ENCODE measurements at places on chromosomes 7 and 10. TPM values are rescaled to one million over a fixed set of nuclear protein-coding genes. Genes with fewer than 3 reads are reported as not detected.

C1QL3 gene
- not detected for total RNA-seq

ZFAND2A gene
- total RNA-seq, result 5.6 TPM

ABCB1 gene
- 5.5 TPM for total RNA-seq

CYP2C19 gene
- not detected for total RNA-seq

MINPP1 gene
- 14.3 TPM for total RNA-seq

SPDYE2 gene
- not detected for total RNA-seq

PCGF5 gene
- total RNA-seq, result 39.8 TPM

DNA sequence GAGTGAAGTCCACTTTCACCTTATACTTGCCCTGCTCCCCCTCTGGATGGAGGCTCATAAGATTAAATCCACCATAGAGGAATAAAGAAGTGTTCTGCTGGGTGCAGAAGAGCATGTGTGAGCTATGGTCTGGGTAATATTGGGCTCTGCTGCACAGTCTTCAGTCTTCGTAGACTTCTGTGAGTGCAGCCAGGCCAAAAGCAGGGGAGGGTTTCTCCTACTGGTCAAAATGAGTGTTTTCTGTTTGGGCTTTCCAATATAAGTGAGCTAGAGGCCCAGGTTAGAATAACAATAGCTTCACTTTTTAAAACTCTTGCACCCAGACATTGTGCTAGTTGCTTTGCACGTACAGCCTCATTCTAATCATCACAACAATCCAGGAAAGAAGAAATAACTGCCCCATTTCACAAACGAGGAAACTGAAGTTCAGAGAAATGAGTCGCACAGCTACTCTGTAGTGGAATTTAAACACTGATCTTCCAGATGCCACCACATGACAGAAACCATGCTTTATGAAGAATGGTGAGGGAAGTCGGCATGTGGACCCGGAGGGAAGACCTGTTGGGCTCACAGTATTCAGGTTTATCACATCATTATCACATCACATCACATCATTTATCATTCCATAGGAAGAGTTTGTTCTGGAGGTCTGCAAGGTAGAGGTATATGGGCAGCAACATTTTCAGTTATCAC lies 23.8 kb upstream of the MSMB start:
- H3K4me1 ChIP-seq, result no peaks in the 10 kb centered on the region
- no peak overlapping the region for H3K4me3 ChIP-seq

GRCh38 chr10:132685921-132686680 lies 99.8 kb downstream of the NKX6-2 start:
- H3K36me3 ChIP-seq, result peaks cover 8% of the 10 kb centered on the region
- H3K27me3 ChIP-seq, result no peaks in the 10 kb centered on the region
- H3K4me1 ChIP-seq, result peaks cover 13% of the 10 kb centered on the region

DNA sequence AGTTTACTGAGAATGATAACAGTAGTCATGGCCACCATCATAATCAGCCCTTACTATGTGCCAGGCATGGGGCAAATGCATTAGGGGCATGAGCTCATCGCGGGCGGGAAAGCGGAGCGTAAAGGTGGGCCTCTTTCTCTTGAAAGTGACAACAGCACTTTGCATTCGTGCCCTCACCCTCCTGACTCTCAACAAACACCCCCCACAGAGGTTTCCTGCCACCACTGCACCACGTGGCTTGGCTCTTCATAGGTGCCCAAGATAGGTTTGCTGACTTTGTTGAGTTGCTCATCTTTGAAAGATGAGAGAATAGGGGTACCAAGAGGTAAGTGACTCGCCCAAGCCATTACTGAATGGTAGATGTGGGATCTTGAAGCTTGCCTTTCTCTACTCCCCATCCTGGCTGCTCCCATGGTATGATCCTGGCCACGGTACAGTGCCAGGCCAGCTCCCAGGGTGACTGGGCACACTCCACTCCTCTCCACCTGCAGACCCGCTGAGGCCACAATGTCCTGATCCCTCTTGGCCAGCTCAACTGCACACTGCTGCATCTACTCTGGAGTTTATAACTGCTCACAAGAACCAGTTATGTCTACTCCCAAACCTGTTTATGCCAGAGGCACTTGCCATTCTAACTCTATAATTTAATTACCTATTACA lies 26.0 kb downstream of the SLIT1 start:
- no peak overlapping the region for H3K27ac ChIP-seq
- DNase-seq, result no peak
- no peaks in the 10 kb centered on the region for H3K4me1 ChIP-seq
- H3K27me3 ChIP-seq, result no peaks in the 10 kb centered on the region
- H3K4me3 ChIP-seq, result no peak overlapping the region

DNA sequence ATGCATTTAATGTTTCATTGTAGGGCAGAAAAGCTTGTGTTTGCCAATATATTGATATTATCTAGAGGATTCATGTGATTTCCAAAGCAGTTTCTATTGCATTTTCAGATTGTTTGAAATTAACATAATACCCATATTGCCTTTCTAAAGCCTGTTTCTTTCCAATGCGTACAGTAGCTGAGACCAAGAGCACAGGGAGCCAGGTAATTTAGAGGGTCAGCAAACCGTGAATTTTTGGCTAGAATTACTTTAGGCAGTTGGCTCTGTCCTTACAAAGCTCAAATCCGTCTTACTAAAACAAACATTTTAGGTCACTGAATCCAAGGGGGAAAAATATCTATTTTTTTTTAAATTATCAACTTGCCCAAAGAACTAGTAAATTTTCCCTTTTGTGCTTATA lies 604.9 kb upstream of the ADARB2 start:
- no peak overlapping the region for H3K27ac ChIP-seq
- no peaks in the 10 kb centered on the region for H3K36me3 ChIP-seq
- H3K27me3 ChIP-seq, result no peaks in the 10 kb centered on the region
- H3K4me1 ChIP-seq, result no peaks in the 10 kb centered on the region
- no peak for DNase-seq

GRCh38 chr10:26441491-26442214 lies 3.5 kb downstream of the APBB1IP start:
- DNase-seq, result no peak
- H3K27ac ChIP-seq, result no peak overlapping the region
- no peaks in the 10 kb centered on the region for H3K36me3 ChIP-seq

- no peaks in the 10 kb centered on the region for H3K36me3 ChIP-seq
- no peaks in the 10 kb centered on the region for H3K27me3 ChIP-seq
- H3K27ac ChIP-seq, result no peak overlapping the region
- no peaks in the 10 kb centered on the region for H3K4me1 ChIP-seq
- H3K4me3 ChIP-seq, result no peak overlapping the region
Measured at GRCh38 chr7:42639930-42640329, 271.9 kb downstream of the C7orf25 start.

DNA sequence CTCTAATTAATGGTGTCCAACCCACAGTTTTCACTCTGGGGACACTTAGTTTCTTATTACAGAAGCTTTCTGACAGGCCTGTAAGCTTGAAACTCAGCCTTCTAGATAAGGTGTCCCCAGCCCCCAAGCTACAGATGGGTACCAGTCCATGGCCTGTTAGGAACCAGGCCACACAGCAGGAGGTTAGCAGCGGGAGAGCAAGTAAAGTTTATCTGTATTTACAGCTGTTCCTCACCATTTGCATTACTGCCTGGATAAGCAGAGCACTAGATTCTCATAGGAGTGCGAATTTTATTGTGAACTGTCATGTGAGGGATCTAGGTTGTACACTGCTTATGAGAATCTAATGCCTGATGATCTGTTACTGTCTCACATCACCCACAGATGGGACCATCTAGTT lies 93.7 kb downstream of the TMEM26 start:
- H3K27me3 ChIP-seq, result no peaks in the 10 kb centered on the region
- no peaks in the 10 kb centered on the region for H3K36me3 ChIP-seq
- no peak overlapping the region for H3K27ac ChIP-seq
- no peak overlapping the region for H3K4me3 ChIP-seq
- no peaks in the 10 kb centered on the region for H3K4me1 ChIP-seq

- no peaks in the 10 kb centered on the region for H3K4me1 ChIP-seq
- no peaks in the 10 kb centered on the region for H3K36me3 ChIP-seq
- DNase-seq, result no peak
- H3K27ac ChIP-seq, result no peak overlapping the region
- H3K27me3 ChIP-seq, result no peaks in the 10 kb centered on the region
Measured at GRCh38 chr7:40839881-40840280, 705.1 kb downstream of the SUGCT start.

GRCh38 chr7:129417073-129417472 lies 17.2 kb upstream of the STRIP2 start:
- no peaks in the 10 kb centered on the region for H3K4me1 ChIP-seq
- peaks cover 13% of the 10 kb centered on the region for H3K36me3 ChIP-seq
- no peaks in the 10 kb centered on the region for H3K27me3 ChIP-seq

Measured in ascending aorta (tissue), 2 donors.